ENCODE measurements at places on chromosomes 1 and 21.

DNA sequence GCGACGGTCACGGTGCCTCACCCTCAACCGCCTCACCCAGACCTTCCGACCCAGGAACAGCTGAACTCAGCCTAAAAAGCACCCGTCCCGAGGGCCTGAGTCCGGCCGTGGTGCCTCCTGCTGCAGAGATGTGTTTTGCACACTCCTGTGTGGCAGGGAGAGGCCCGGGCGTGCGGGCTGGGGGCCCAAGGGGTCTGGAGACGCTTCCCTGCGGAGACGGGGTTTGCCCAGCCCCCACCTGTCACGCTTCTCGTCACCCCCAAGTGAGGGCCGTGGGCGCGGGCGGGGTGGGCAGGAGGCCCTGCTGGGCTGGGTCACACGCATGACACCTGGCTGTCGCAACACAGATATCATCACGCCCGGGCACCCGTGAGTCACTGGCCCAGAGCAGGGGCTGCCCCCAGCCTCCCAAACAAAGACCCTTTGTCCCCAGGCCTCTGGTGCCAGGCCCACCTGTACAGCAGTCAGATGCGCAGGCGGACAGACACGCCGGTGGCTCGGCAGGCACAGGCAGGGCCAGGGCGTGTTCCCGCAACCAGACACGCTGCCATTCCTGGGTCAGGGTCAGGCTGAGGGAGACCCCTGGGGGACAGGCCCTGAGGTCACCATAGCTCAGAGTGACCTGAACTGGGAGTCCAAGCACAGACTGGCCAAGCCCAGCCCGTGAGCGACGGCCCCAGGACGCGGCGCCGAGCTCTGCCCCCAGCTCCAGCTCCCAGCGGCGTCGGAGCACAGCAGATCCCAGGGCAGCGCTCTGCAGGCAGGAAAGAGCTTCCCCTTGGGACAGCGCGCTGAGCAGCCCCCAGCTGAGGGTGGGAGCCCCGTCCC, 6.1 kb downstream of the B3GALT6 start:
- DNase-seq = no peak

- no peak for DNase-seq
These were observed 2.2 kb downstream of the IKBKE start for GRCh38 chr1:206472454-206472853.

GRCh38 chr1:22089134-22089571, 36.6 kb downstream of the CDC42 start:
- no peak for DNase-seq

DNA sequence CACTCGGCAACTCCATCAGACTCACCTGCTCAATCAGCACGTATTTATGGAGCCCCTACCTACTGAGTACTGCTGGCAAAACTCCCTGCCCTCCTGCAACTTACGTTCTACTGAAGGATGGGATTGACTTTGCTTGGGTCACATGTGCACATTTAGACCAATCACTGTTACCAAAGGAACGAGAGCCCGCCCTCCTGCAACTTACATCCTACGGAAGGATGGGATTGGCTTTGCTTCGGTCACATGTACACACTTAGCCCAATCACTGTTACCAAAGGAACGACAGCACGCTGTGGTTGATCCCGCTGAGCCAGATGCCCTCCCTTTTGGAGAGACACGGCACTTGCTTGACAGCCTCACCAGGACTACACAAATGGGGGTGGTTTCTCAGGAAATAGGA, 46.0 kb downstream of the UBIAD1 start:
- DNase-seq = no peak

GRCh38 chr21:26070822-26071425, 99.6 kb downstream of the APP start:
- peak; percentile 25 for DNase-seq

DNA sequence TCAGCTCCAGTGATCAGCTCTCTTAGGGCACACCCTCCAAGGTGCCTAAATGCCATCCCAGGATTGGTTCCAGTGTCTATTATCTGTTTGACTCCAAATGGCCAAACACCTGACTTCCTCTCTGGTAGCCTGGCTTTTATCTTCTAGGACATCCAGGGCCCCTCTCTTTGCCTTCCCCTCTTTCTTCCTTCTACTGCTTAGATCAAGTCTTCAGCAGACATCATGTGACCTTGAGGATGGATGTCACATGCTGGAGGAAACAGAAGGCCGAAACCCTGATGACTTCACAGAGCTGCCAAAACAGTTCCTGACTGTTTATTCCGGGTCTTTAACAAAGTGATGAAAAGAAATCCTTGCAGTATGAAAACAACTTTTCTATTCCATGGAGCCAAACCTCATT, 24.4 kb upstream of the WDR26 start:
- no peak for DNase-seq

DNA sequence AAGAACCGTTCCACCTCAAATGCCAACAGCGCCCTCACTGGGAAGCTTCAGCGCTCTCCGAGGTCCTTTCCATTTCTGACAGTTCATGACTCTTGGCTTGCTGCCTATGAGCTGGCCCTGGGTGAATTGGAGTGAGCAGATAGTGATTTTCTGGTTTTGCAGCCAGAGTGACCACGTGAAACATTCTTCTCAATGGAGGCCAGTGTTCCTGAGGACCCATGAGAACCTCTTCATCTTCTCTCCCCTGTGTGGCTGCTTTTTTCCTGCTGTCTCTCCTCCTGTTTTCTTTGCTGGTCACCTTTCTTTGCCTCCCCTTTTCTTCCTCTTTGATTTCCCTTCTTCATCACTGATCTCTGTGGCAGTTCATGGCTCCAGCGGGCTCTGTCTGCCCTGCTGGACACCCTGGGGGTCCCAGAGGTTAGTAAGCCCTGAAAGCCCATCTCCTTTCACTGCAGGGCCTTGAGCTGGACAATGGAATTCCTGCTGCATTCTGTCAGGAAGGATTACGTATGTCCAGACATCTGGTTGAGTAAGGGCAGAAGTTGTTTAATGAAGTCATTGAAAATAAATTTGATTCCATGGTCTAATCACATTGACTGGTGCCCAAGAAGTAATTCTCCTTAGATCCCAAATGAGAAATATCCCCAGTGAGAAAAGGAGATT, 29.9 kb downstream of the VASH2 start:
- DNase-seq = no peak

DNA sequence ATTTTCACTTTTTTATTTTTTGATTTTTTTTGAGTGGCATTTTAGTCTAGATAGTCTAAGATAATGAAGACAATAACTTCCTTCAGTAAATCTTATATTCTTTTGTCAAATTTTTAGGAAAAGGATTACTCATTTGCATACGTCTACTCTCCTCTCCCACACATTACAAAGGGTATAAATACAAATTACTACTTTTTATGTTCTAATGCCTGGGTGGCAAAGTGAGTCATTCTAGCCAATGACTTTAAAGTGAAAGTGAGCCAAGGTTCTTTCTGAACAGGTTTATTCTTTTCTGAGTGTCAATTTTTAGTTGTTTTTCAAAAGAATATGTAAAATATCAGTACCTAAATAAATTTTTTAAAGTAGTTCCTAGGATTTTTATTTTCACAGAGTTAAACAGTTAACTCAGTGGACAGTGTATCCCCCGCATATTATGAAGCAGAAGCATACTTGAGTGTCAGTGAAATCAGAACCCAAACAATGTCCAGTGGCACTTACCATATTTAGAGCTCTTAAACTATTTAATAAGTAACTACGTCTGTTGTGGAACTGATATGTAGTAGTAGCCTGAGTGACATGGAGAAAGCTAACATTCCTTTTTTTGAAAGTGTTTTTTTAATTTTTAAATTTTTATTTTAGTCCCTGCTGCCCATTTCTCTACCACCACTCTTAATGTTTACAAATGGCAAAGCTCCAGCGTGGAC, 141.7 kb downstream of the PHTF1 start:
- no peak for DNase-seq

DNA sequence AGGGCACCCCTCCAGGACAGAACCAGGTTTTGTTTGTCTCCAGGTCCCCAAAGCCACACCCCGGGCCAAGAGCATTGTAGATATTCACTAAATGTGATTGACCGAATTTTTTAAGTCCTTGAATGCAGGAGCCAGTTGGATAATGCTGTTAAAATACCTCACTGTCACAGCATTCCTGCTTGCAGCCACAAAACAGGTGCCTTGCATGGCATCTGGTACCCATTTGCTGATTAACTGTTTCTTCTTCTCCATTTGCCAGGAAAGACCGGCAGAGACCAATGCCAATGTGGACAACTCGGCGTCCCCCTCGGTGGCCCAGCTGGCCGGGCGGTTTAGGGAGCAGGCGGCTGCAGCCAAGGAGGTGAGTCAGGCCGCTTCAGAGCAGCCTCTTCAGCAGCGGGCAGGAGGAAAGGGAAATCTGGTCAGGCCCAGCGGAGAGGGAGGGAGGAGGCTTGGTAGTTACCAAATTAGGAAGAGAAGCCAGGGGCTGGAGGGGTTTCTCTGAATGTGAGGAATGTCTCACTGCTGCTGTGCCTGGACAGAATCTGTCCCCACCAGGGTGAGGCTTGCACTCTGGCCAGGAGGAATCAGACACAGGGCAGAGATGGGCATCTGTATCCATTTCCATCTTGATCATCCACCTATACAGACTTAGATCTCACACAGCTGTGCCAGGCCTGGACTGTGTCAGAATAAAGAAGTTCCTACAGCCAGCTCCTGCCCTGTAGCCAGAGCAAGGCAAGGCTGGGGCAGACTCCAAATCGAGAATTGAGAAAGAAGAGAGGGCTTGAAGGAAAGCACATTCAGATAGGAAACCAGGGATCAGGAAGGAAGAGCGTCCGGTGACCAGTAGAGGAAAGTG, 37.9 kb upstream of the MPZL1 start:
- no peak for DNase-seq

DNA sequence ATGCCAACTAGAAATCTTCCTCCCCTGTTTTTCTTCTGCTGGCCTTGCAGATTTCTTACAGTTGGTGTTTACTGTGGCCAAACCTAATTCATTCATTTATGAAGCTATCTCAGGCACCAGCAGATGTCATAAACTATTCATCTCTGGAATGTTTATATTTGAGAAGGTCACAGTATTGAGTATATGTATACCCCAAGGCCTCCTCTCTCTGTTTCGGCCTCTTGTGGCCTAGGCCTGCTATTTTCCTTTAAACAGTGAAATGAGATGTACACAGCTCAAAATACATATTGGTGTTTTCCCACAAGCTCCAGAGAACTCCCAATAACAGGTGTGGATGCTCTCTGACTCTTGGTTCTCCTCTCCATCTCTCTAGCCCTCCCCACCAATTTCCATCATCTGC, 520.7 kb upstream of the CAMK1G start:
- no peak for DNase-seq

GRCh38 chr1:1489861-1490260, 18.3 kb downstream of the ATAD3B start:
- no peak for DNase-seq

GRCh38 chr1:36086529-36087232, 2.0 kb upstream of the ADPRS start:
- no peak for DNase-seq

DNA sequence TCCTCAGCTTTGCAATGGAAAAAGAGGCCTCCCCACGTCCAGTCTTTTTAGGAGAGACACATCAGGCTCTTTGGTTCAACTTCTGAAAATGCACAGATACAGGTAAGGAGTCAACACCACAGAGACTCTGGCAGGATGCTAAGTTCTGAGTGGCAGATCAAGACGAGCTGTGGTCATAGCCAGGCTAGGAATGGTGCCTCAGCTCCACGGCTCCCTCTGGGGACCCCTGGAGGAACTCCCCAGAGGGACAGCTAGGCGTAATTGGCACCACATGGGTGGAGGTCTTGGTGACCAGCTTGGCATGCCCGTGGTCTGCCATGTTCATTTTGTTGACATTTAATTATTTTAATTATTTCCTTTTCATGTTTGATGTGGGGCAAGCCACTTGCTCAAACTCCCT, 206.1 kb downstream of the KAZN start:
- no peak for DNase-seq

- no peak for DNase-seq
These were observed 34.9 kb downstream of the ASH1L start for GRCh38 chr1:155527677-155528076.

GRCh38 chr1:147515045-147515869, 26.0 kb upstream of the BCL9 start:
- DNase-seq = no peak
